ENCODE measurements at places on chromosomes 3 and 15. TPM values are rescaled to one million over a fixed set of nuclear protein-coding genes. Genes with fewer than 3 reads are reported as not detected.

DNA sequence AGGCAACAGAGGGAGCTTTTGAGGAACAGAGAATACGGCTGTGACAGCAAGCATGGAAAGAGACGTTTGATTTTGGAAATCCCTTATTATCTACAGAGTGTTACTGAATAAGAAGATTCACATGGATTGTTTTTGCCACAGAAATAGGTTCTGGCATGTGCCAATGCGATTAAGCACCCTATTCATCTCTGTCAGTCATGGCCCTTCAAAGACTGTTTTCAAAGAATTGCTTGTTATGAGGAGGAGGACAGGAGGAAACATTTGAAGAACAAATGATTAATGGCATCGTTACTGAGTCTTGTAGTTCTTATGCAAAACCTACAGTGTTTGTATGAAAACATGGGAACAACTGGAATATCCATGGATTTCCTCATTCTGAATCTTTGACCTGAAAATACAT lies 86.2 kb downstream of the EPHA6 start:
- DNase-seq = no peak

DNA sequence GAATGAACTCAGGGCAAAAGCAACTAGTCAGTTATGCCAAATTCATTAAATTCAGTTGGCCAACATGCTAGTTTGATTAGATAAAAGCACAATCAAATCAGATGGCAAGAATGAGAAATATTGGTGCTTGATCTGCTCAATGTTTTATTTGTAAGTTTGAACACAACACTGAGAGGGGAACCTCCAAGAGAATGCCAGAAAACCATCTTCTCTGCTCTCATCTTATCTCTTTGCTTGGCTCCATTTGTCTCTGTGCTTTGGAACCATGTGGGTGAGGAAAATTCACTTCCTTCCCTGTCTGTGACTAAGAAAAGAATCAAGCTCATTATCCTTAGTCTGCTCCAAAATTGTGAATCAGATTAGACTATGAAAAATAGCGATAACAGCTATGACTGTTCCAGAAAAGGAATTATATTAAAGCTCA lies 43.6 kb upstream of the DCBLD2 start:
- DNase-seq = peak; percentile 91

GRCh38 chr15:25624504-25625177 lies 185.8 kb upstream of the UBE3A start:
- no peak for DNase-seq

- DNase-seq = no peak
Measured at GRCh38 chr3:56052188-56052587, 416.1 kb downstream of the ERC2 start.

- DNase-seq = no peak
Measured at GRCh38 chr3:39325236-39325635, 4.3 kb upstream of the CCR8 start.

- DNase-seq = peak; percentile 92
Measured at GRCh38 chr3:112811131-112811884, 35.4 kb downstream of the CD200R1L start.

DNA sequence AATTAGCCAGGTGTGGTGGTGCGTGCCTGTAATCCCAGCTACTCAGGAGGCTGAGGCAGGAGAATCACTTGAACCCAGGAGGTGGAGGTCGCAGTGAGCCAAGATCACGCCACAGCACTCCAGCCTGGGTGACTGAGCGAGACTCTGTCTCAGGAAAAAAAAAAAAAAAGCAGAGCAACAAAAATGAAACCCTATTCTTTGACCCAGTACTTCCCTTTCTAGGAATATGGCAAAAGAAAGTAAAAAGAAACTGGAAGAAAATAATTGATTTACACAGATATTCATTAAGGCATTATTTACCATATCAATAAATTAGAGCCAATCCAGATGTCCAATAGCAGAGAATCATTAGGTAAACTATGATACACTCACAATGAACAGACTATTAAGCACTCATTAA lies 67.0 kb downstream of the GSK3B start:
- no peak for DNase-seq

DNA sequence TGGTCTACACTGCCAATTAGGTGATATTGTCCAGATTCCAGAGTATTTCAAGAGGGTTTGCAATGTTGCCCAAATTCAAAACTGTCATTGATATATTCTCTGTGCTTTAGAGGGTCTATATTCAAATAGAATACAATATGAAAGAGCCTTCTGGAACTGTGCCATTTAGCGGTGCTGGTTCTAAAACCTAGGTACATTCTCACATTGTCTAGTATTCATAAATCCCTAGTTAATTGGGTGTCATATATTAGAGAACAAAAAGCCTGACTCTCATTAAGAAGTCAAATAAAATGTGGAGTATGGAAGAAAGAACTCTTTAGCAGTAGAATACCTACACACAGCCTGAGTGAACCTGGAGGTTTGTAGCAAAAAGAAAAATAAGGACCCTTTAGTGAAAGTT lies 447.9 kb downstream of the CNTN6 start:
- DNase-seq = no peak

DNA sequence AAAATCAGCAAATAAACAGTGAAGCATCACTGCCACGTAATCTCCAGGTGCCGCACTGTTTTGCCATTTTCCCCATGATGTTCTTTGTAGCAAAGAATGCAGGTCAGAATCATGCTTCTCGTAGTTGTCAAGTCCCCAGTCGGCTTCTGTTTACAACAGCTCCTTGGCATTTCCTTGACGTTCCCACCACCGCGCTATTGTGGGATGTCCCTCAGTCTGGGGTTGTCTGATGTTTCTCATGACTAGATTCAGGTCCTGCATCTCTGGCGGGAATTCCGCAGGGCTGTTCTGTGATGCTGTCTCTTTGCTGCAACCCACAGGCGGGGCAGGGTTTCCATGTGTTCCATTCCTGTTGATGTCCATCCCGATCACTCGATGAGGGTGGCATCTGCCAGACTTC lies 117.9 kb upstream of the SMAD3 start:
- DNase-seq = peak; percentile 44

The MTFMT gene
- polyA plus RNA-seq = 16.6 TPM

The RAD51 gene
- polyA plus RNA-seq = 5.0 TPM

The GATA2 gene
- 3.2 TPM for polyA plus RNA-seq

The SCN11A gene
- polyA plus RNA-seq = 0.01 TPM

The IL20RB gene
- 1.9 TPM for polyA plus RNA-seq

The CCNL1 gene
- 63.8 TPM for polyA plus RNA-seq
